ENCODE measurements at places on chromosomes 16 and 17.

- no peak for DNase-seq
These were observed 4.4 kb downstream of the DLG4 start for GRCh38 chr17:7215136-7215638.

DNA sequence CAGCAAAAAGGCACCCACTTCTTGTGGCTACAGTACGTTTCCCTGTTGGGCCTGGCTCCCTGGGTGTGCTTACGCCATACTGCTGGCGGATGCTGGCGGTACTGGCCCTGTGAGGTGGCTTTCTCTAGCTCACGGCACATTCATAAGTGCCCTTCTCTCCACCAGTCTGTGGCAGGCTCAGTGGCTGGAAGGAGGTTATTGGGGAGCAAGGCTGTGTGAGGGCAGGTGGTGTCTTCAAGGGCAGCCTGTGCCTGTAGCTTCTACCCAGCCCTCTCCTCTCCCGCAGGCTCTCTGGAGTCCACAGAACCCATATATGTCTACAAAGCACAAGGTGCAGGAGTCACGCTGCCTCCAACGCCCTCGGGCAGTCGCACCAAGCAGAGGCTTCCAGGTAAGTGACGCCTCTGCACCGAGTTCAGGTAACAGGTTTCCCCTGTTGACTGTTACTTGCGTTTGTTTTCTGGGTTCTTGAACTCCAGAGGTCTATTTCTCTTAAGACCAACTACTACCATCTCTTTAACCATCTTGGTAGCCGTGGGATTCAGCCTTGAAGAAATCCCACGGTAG lies 20.6 kb downstream of the NTAN1 start:
- DNase-seq: no peak

GRCh38 chr16:84885342-84885910 lies 65.6 kb downstream of the CRISPLD2 start:
- no peak for DNase-seq

DNA sequence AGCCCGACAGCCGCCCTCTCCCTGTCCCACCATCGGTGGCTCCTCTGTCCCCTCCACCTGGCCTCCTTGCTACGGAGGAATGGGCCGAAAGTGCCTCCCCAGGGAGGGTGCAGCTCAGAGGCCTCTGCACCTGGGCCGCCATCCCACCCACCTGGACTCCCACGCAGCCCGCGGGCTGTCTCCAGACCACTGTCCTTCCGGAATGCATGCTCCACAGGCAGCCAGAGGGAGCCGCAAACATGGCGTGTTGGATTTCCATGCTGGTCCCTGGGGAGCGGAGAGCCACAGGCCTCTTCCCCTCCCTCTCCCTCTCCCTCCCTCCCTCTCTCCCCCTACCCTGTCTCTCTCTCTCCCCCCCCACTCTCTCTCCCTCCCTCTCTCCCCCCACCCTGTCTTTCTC lies 3.0 kb downstream of the SSTR5 start:
- no peak for DNase-seq

DNA sequence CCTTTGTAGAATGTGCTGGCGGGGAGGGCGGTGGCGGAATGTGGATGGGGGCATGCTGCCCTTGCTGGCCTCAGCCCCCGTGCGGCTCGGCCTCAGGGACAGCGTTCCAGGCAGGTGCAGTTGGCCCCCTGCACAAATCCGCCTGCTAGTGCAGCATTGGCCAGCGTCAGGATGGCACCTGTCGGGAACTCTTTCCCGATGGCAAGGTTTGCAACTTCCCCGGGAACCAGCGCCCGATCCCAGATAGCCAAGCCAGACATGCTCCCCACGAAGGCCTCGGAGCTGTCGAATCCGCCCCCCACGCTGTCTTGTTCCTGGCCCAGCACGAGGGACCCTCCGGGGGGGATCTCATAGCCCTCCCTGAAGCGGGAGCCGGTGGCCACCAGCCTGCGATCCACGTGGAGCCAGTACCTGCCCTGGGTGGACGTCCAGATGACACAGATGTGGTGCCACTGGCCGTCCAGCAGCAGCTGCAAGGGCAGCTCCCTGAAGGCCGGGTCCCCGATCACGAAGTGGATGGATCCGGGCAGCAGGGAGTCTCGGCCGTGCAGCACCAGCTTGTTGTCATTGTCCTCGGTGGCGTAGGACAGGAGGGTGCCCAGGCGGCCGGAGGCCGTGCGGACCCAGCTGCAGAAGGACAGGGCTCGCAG lies 2.8 kb downstream of the PTX4 start:
- no peak for DNase-seq
